ENCODE measurements at places on chromosomes 7 and 10.

GRCh38 chr10:58457761-58458616 lies 54.7 kb upstream of the BICC1 start:
- DNase-seq: no peak

GRCh38 chr7:64206903-64207302 lies at the start of gene ZNF735:
TSS of gene ZNF735 (plus strand) at chr7:64207203. CDS start at chr7:64207203, 0 bp downstream.
- DNase-seq: no peak

DNA sequence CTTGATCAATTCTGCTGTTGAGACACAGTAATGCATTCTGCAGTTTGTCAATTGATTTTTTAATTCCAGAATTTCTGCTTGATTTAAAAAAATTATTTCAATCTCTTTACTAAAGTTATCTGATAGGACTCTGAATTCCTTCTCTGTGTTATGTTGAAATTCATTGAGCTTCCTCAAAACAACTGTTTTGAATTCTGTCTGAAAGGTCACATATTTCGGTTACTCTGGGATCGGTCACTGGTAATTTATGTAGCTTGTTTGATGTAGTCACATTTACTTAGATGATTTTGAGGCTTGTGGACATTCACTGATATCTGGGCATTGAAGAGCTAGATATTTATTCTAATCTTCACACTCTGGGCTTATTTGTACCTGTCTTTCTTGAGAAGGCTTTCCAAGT lies 67.2 kb upstream of the NME8 start:
- no peak for DNase-seq

DNA sequence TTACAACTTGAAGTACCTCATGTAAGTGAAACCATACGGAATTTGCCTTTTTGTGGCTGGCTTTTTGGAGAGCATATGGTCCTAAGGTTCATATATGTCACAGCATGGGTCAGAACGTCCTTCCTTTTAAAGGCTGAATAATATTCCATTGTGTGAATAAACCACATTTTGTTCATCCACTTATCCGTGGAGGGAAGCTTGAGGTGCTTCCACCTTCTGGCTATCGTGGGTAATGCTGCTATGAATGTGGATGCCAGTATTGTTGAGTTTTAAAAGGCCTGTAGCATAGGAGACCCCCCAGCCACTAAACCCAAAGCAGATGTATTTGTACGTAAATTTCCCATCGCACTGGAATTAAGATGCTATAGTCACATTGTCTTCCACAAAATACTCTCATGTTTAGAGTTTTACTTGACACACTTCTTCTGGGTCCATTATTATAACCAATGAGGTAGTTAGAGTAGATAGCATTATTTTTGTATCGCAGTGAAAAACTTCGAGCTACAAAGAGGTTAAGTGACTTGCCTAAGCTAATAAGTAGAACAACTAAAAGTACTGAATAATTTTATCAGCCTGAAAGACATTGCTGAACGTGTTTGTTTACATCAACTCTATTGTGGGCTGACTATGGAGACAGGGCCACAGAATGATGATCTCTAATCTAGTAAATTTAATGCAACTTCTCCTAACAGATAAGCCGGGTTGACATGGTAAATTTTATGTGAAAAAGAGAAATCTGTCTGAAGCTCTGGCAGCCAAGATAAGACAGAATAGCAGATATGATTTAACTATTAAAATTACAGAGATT lies 183.0 kb upstream of the CTBP2 start:
- DNase-seq: no peak

DNA sequence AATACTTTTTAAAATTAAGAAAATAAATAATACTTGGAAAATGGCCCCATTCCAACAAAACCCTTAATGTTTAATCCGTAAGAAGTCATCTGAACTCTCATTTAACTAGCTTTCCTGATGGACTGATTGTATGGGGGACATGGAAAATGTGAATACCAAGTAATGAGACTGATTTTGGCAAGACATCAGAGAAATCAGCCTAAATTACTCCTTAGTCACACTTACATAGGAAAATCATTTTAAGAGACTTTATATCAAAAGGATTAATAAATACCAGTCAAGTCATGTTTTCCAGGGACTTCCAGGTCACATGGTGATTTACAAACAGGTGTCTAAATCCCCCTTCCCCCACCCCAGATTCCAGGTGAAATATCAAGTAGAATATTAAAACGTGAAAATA lies 58.2 kb downstream of the GRM8 start:
- DNase-seq: no peak

- DNase-seq: no peak
Measured at GRCh38 chr7:70788276-70788675, 343.7 kb upstream of the GALNT17 start.

- no peak for DNase-seq
Measured at GRCh38 chr10:10530313-10530712, 487.4 kb upstream of the CELF2 start.
